T follicular helper cell (primary cell): ENCODE measurements at places on chromosomes 6 and 20.
A peak's percentile ranks its signal among the peaks of the same experiment; 100 is the strongest.

- no peak for DNase-seq
These were observed 103.7 kb downstream of the LINC00237 start for GRCh38 chr20:21002486-21002885.

DNA sequence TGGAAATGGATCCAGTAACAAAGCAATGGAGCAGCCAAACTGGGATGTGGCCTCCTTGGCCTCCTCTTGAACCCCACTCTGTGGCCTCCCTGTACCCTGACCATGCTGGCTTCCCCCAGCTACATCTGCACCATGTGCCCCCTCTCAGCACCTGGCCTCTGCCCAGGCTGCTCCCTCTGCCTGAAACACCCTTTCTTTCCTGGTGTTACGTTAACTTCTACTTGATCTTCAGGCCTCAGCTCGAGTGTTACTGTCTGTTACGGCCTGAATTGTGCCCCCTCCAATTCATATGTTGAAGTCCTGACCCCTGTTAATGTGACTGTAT is 30.2 kb downstream of the NOL4L start:
- DNase-seq, result no peak

DNA sequence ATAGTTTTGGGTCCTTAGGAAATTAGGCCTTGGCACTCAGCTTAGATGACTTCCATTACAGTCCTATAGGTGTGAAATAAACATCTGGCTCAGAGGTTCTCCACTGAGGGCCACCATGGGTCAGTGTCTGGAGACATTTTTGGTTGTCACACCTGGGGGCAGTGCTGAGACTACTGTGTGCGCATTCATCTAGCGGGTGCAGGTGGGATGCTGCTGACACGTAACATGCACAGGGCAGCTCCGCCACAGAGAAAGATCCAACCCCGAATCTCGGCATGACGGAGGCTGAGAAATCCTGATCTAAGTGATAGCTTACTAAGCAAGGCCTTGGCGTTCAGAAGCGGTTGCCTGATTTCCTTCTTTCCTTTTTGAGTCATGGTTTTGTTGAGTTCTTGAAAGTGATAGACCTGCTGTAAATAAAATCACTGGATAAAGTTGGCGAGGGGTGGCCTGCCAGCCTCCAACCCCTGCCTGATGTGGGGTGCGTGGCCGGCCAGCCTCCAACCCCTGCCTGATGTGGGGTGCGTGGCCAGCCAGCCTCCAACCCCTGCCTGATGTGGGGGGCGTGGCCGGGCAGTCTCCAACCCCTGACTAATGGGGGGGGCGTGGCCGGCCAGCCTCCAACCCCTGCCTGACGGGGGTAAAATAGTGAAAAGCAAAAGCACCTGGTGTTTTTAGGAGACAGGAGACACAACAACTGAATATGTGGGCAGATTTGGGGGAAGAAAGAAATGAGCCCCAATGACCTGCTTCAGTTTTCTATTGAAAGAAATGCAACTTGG is 158.1 kb downstream of the CDH26 start:
- no peak for DNase-seq

DNA sequence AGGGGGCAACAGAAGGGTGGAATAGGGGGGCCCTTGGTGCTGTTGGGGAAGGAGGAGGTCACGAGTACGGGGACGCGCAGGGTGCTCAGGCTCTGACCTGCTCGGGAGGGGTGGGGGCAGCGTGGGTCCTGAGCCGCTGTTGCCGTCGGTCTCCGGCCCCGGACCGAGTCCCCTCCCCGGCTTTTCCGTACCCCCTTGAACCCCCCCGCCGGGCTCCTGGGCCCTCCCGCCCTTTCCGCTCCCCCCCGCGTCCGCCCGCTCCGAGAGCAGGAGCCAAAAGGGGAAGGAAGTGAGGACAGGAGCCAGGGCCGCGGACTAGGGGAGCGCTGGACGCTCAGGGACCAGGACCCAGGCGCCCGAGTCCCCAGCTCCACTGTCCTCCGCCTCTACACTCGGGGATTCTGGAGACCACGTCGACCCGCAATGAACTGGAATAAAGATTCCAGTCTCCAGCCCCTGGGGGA is at the start of gene RGL2:
RGL2 (minus strand) TSS at position 170 of the 464 bp plus-strand sequence. CDS start 332 bp downstream, outside the sequence.
- DNase-seq, result peak; percentile 54

GRCh38 chr6:26104457-26105108 is 17.4 kb downstream of the HFE start:
- DNase-seq, result no peak

DNA sequence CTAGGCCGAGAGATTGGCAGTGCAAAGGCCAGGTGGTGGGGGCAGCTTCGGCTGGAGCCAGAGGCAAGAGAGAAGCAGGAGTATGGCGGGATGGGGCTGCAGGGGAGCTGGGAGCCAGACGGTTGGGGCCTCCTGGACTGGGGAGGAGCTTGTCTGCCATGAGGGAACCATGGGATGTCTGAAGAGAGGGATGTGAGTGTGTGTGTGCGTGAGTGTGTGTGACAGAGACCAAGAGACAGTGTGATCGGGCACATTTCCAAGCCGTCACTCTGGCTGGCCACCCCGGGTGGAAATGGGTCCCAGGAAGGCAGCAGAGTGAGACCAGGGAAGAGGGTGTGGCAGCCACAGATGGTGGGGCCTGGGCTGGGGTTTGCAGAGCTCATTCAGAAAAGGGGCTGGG is 13.8 kb downstream of the PHACTR3 start:
- DNase-seq, result no peak

- DNase-seq, result no peak
These were observed 75.8 kb upstream of the E2F3 start for GRCh38 chr6:20325641-20326421.

DNA sequence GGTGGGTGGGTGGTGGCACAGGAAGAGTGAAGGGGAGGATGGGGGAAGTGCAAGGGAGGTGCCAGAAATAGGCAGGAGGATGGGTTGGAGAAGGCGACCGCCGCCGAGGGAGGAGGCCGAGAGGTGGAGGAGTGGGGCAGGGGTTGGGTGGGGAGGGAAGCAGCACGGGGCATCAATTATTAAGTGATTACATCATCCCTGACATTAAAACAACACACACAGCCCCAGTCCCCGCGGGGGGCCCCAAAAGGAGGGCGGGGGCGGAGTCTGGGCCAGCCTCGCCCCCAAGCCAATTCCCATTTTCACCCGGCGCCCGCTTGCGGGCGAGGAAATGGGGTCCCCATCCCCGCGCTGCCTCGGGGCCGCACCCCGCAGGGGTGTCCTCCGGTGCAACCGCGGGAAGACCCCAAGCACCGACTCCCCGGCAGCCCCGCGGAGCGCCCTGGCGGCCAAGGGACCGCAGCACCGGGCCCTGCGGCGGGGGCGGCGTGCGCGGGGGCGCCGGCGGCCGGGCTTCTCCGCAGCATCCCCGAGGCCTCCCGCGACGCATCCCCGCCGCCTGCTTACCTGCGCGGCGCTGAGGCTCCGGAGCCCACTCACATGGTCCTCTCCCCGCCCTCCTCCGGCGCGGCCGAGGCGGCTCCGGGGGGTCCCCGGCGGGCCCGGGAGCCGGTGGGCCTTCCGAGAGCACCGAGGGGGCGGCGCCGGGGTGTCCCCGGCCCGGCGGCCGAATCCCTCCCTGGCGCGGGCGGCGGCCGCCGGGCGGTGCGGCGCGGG is 663 bp downstream of the FYN start:
- peak; percentile 68 for DNase-seq

DNA sequence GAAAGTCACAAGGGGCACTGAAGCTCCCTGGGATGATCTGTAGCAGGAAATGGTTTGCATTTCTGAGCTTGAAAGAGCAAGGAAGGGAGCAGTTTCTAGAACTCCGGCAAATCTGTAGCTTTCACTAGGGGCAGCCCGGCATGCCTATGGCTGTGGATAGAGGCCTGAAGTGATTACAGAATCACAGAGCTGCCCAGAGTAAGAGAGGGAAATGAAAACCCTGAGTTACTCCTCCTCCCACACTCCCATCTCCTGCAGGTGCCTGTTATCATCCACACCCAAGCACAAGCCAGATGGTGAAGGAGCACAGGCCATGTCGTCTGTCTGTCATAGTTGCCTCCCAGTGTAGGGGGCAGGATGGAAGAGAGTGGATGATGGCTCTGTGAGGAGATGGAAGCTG is 37.1 kb downstream of the HLA-F start:
- DNase-seq, result no peak

DNA sequence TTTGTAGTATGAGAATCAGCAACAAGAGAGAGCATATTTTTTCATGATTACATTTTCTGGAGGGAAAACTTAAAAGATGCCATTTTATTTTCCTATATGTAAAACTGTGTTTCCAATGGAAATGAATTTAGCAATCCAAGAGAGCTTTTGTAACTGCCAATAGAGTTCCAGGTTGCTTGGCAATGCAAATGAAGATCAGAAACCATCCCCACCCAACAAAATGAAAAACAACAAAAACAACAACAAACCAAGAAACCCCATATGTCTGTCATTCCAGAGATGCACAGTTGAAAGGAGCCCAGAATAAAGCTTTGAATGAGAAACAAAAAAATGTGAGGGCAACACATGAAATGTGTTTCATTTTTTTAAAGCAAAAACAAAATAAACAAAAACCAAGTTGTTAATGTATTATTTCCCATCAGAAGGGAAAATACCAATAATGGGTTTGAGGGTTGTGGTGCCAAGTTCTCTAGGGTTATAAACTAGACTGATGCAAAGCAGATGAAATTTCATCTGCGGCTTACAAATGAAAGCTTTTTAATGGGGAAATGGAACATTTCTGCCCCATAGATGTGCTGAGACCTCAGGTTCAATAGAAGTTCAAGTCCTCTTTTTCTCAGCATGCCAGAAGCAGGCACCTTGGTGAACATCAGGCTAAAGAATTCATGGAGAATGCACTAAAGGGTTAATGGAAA is 121.5 kb upstream of the MCHR2 start:
- no peak for DNase-seq
